ENCODE measurements at places on chromosomes 11 and 22.

- no peak for DNase-seq
Measured at GRCh38 chr11:64876229-64876750, 2.1 kb downstream of the EHD1 start.

DNA sequence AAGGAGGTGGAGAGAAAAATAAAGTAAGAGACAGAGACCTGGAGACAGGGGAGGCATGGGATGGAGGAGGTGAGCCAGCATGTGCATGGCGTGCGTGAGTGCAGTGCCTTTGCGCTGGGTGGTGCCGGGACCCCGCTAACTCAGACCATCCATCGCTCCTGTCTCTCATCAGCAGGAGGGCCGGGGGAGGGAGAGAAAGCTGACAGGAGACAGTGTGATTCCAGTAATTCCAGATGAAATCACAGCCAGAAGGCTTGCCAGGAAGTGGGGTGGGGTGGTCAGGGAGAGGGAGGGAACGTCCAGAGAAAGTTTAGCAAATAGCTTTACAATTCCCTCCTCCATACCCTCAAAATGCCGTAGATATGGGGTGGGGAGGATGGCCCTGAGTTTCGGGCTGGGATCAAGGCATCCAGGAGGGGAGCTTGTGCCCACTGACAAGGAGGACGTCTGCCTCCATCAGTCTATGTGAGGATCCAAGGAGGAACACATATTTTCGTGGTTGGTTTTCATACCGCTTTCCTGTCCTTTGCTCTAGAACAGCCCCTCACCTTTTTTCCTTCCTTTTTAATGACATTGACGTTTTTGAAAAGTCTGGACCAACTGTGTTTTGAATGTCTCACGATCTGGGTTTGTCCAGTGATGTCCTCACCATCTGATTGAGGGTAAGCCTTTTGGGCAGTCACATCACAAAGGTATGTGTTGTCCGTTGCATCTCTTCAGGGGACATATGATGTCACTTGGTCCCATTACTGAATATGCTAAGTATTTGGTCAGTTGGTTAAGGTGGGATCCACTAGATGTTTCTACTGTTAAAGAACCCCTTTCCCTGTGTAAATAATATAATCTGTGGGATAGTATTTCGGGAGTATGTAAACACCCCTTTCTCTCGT is 567.3 kb downstream of the MIAT start:
- peak; percentile 94 for DNase-seq

DNA sequence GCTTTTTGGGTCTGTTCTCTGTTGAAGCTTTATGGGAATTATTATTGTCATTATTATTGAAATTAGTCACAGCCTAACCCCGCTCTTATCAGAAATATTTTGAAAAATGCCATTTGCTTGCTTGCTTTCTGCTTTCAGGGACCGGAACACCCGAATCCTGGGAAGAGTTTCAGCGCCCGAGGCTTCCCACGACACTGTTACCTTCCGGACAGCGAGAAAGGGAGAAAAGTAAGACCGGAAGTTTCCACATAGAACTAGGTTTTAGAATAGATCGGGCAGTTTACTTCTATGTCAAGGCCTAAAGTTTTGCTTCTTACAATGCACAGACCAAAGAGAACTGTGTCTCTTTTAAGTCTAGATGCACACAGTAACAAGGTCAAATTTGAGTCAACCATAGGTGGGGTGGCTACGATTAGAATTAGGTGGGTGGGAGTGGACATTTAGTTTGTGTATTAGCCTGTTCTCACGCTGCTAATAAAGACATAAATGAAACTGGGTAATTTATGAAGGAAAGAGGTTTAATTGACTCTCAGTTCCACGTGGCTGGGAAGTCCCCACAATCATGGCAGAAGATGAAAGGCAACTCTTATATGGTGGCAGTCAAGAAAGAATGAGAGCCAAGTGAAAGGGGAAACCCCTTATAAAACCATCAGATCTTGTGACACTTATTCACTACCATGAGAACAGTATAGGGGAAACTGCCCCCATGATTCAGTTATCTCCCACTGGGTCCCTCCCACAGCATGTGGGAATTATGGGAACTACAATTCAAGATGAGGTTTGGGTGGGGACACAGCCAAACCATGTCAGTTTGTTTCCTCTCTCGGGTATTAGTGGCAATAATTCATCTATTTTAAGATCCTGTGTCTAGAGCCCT is 12.9 kb downstream of the MPEG1 start:
- no peak for DNase-seq

DNA sequence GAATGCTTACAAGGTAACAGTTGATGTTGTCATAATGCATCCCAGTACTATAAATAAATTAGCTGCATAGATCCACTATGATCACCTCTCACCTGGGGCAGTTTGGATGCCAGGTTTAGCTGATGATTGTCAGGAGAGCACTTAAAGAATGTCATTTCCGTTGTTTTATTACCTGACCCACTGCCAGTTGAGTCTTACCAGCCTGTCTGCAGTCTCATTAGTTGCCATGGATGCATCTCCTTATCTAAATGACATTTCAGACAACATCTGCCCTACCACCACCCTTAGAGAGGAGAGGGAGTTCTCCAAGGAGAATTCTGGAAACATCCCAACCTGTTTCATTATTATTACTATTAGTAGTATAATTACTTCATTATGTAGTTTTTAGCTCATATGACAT is 339.1 kb upstream of the API5 start:
- DNase-seq = no peak

DNA sequence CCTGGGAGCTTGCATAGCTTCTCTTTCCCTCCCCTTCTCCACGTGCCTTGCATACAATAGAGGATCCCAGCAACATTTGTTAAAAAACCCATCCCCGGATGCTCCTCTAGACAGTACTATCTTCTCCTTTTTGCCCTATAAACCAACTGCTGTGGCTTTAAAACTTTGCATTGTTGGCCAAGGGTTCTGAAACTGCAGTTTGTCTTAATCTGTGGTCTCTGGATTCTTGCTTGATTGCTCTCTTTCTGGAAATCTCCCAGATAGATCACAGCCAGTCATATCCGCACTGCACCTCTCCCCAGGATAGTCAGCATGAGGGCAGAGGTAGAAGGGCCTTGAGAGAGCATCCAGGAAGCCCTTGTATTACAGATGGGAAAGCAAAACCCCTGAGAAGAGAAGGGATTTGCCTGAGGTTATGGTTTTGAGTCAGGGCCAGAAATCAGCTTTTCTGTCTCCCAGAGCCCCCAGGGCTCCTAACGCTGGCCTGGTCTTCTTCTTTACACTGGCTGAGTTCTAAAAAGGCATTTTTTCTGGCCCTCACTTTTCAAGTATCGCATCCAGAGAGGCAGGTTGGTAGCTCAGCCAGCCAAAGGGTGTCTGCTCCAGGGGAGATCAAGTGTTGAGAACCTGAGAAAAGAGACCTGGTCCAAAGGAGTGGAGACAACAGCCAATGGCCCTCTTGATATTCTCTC is 70.6 kb downstream of the ADM start:
- peak; percentile 97 for DNase-seq

DNA sequence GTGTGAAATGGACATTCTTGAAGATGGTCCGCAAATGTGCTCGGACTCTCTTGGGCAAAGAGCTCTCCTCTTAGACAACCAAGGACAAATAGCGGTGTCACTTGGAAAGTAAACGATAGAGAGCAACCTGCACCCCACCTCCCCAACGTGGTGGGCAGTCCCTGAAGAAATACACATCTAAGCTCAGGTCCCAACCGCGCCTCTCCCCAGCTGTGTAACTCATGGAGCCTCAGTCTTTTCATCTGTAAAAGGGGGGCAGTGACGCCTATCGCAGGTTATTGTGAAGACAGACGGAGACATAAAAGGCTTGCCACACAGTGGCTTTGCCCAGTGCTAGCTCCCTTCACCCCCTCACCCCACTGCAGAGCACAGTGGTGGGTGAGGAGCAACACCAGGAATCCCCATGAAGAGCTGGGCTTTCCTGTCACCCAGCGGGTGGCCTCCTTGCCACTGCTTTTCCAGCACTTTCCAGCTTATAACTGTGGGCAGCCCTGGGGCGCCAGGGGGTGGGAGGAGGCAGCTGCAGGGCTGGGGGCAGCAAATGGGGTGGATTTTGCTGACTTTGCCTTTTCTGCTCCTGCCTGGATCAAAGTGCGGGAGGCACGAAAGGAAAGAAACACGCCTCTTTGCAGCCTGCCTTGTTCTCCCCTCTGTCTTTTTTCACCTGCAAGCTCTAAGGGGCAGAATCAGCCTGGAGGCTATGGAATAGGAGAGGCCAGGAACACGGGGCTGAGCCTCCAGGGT is 73.7 kb upstream of the TSPAN18 start:
- DNase-seq = no peak

GRCh38 chr11:46696212-46696558 is 4.2 kb downstream of the ARHGAP1 start:
- DNase-seq = no peak

- DNase-seq = no peak
Measured at GRCh38 chr11:2252018-2252417, 18.4 kb downstream of the ASCL2 start.

GRCh38 chr11:67998150-67999045 is 5.5 kb downstream of the UNC93B1 start:
- no peak for DNase-seq

DNA sequence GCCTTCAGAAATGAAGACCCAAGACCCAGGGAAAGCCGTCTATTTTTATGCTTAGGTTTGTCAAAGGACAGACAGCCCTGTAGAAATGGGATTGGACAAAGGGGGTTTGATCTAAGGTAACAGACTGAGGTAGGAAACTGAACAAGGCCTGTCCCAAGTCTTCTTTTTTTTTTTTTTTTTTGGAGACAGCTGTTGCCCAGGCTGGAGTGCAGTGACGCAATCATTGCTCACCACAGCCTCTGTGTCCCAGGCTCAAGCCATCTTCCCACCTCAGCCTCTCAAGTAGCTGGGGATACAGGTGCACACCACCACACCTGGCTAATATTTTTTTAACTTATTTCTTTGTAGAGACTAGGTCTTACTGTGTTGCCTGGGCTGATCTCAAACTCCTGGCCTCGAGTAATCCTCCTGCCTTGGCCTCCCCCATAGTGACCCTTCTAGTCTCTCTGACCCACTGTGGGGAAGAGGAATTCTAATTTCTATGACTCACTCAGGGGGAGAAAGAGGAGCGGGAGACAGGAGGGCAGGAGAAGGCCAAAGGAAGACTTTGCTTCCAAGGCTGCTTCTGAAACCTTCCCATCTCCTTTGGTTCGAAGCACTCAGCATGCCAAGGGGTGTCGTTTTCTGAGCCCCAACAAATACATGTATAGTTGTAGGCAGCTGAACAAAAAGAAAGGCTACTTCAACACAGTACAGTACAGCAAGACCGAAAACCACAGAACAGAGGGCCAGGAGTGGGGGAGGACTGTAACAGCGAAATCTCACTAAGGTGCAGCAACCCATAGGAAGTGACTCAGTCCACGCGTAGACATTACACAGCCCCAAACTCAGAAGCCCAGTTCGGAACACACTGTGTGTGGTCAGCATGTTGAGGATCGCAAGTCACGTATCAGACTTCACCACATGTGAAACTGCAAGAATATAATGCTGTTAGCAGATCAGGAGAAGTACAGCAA is 872 bp downstream of the TMA7B start:
- peak; percentile 81 for DNase-seq
